ENCODE measurements at places on chromosomes 12 and 14.

DNA sequence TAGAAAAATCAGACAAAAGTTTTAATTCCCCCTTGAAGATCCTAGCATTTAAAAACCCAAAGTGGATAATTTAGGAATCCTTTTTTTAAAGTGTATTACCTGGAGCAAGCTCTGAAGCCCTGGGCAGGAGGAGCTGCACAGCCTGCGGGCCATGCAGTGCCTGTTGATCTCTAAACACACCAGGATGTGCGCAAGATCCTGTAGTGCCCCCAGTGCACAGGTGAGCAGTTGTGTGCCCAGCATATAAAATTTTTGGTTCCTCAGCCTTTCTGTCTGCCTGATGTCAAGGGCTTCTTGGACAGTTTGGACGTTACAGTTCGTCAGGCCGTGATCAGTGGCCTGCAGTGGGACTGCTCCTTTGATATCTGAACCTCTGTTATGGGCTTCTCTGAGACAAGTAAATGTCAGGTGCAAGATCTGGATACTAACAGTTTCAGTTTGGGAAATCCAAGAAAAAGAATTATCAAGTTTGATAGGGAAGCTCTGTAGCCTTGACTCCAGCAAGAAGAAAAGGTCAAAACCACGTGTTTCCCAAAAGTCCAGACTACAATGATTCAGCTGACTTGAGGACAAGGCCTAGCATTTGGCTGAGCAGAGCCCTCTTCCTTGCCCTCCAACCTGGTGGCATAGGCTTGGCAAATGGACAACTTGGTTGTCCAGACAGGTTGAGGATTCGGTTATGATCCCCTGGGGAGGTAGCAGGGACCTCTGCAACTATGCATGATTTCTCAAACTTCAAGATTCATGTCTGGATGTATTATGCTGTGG lies 1.0 kb downstream of the ATXN7L3B start:
- H3K27ac ChIP-seq: peak overlapping the region; percentile 100
- DNase-seq: peak; percentile 22
- peaks cover 7% of the 10 kb centered on the region for H3K36me3 ChIP-seq
- peak overlapping the region; percentile 96 for H3K4me3 ChIP-seq
- no peaks in the 10 kb centered on the region for H3K27me3 ChIP-seq

- peak; percentile 35 for DNase-seq
- H3K4me3 ChIP-seq: peak overlapping the region; percentile 68
- H3K4me1 ChIP-seq: peaks cover 25% of the 10 kb centered on the region
- no peaks in the 10 kb centered on the region for H3K36me3 ChIP-seq
- peaks cover 7% of the 10 kb centered on the region for H3K27me3 ChIP-seq
Observed at GRCh38 chr12:132474237-132474741, 15.7 kb upstream of the FBRSL1 start.

GRCh38 chr12:87127272-87127671 lies 871.1 kb upstream of the MGAT4C start:
- H3K4me3 ChIP-seq: no peak overlapping the region
- no peak overlapping the region for H3K27ac ChIP-seq
- no peaks in the 10 kb centered on the region for H3K4me1 ChIP-seq
- DNase-seq: no peak
- no peaks in the 10 kb centered on the region for H3K36me3 ChIP-seq
- no peaks in the 10 kb centered on the region for H3K27me3 ChIP-seq

DNA sequence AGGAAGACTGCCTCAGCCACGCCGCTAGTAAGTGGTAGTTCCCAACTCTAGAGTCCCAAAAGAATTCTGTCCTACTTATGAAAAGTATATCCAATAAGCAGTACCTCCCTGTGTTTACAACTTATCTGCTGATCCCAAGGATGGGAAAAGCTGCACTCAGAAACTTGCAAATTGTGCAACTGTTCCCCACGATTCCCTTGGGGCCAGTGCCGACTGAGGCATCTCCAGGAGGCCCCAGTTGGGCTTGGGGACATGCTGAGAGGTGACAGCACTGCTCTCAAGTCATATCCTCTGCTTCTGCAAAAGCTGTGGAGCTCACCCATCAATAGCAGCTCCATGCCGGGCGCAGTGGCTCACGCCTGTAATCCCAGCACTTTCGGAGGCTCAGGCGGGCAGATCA lies 23.7 kb downstream of the SPRING1 start:
- no peaks in the 10 kb centered on the region for H3K27me3 ChIP-seq
- H3K27ac ChIP-seq: peak overlapping the region; percentile 87
- H3K36me3 ChIP-seq: peaks cover 2% of the 10 kb centered on the region
- H3K4me1 ChIP-seq: peaks cover 6% of the 10 kb centered on the region
- H3K4me3 ChIP-seq: no peak overlapping the region

GRCh38 chr14:105489542-105490266 lies 1.3 kb upstream of the TEDC1 start:
- peak; percentile 87 for DNase-seq
- H3K36me3 ChIP-seq: peaks cover 2% of the 10 kb centered on the region
- peaks cover 40% of the 10 kb centered on the region for H3K4me1 ChIP-seq
- peak overlapping the region; percentile 95 for H3K27ac ChIP-seq
- no peaks in the 10 kb centered on the region for H3K27me3 ChIP-seq

- H3K36me3 ChIP-seq: peaks cover 2% of the 10 kb centered on the region
- peak within 1 kb of the TSS; percentile 98 for H3K4me3 ChIP-seq
- no peak for DNase-seq
- no peaks in the 10 kb centered on the region for H3K27me3 ChIP-seq
- H3K27ac ChIP-seq: peak within 1 kb of the TSS; percentile 97
Observed at GRCh38 chr12:7128681-7129286, at the start of gene RBP5. Gene RBP5, minus strand, starts transcription at chr12:7128889. Its CDS starts 114 bp downstream, at chr12:7128775.

DNA sequence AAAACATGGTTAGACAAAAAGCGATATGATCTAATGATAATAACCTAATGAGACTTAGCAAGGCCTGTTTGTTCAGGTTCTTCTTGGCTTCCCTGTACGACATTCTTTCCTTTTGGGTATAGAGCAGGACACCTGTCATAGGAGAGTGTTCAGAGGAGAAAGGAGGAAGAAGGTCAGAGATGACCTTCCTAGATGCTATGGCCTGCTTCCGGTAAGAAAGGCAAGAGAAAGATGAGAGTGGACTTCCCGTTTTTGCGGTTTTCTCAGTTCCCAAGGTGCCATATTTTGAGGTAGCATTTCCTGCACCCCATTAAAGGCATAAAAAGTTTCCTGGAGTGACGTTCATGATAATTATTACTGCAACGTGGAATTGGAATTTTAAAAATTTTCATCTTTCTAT lies 8.7 kb downstream of the CLEC4E start:
- H3K36me3 ChIP-seq: peaks cover 2% of the 10 kb centered on the region
- no peak overlapping the region for H3K27ac ChIP-seq
- H3K27me3 ChIP-seq: peaks cover 33% of the 10 kb centered on the region
- no peak for DNase-seq

DNA sequence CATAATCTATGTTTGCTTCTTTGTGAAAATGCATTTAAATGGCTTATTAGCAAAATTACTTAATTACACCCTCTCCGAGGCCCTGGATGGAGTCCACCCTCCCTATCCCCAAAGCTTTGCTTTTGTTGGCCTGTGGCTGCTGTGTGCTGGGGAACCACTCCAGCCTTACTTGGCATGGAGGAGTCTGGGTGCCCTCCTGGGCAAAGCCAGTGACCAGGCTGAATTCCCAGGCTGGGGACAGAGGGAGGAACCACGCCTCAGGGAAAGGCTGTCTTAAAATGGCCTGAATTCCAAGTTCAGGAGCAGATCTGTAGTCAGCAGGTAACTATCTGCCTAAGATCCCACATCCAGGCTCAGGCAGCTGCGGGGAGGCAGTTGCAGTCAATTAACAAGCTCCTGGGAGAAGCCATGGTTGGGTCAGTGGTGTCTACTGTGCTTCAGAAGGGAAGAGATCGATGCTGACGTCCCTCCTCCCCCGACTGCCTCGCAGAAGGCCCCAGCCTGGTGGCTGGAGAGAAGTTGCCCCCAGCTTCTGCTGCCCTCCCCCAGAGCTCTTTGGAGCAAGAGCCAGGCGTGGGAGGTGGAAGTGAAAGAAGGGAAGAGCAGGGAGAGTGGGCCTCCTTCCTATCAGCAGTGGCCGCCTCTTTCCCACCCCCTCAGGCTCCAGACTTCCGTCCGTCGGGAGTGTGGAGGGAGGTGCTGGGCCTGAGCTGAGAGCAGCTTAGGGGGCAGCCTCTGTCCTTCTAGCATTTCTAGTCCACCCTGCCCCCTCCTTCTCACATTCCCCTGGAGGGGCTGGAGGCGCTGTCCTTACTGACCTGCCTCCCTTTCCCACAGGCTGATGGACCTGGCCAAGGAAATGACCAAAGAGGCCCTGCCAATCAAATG lies 11.3 kb downstream of the VASH1 start:
- H3K27me3 ChIP-seq: no peaks in the 10 kb centered on the region
- no peak for DNase-seq
- H3K27ac ChIP-seq: peak overlapping the region; percentile 86
- peaks cover 24% of the 10 kb centered on the region for H3K4me1 ChIP-seq

GRCh38 chr12:104490850-104491249 lies 34.1 kb downstream of the CHST11 start:
- H3K4me3 ChIP-seq: peak overlapping the region; percentile 12
- peaks cover 7% of the 10 kb centered on the region for H3K36me3 ChIP-seq
- DNase-seq: no peak
- H3K4me1 ChIP-seq: peaks cover 62% of the 10 kb centered on the region
- H3K27ac ChIP-seq: peak overlapping the region; percentile 99
- no peaks in the 10 kb centered on the region for H3K27me3 ChIP-seq

GRCh38 chr12:132736913-132737312 lies 24.7 kb downstream of the ANKLE2 start:
- H3K36me3 ChIP-seq: peaks cover 3% of the 10 kb centered on the region
- no peak for DNase-seq
- peaks cover 8% of the 10 kb centered on the region for H3K4me1 ChIP-seq
- no peak overlapping the region for H3K4me3 ChIP-seq
- H3K27me3 ChIP-seq: no peaks in the 10 kb centered on the region
- H3K27ac ChIP-seq: no peak overlapping the region

DNA sequence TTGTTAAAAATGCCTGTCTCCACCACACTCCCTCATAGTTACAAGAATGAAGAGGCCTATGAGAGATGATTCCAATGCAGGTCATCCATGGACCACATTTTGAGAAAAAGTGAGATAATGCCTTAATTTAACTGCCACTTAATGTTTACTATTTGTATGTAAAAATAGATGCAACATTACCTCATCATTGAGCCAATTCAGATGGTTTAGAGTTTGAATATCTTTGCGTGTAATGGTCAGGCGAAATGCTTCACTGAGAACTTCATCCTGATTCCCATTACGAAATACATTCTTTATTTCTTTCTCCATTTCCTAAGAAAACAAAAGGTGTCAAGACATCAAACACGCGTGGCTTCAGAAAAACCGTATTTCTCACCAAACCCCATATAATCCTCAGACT lies 42.3 kb downstream of the SENP1 start:
- H3K36me3 ChIP-seq: peaks cover 16% of the 10 kb centered on the region
- H3K4me1 ChIP-seq: peaks cover 2% of the 10 kb centered on the region
- H3K27ac ChIP-seq: no peak overlapping the region
- DNase-seq: no peak

Measured in T-helper 17 cell (primary cell).